ENCODE measurements at places on chromosomes 4 and X.

DNA sequence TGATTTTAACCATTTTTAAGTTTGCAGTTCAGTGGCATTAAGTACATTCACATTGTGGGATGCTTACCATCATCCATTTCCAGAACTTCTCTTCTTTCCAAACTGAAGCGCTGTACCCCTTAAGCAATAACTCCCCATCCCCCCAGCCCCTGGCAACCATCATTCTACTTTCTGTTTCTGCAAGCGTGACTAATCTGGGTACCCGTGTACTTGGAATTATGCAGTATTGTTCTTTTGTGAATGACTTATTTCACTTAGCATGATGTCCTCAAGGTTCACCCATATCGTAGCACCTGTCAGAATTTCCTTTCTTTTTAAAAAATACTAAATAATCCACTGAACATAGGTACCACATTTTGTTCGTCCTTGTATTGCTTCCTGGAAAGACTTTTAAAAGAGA, 32.9 kb downstream of the USP9X start:
- DNase-seq: no peak

- no peak for DNase-seq
These were observed 154.5 kb downstream of the SPOCK3 start for GRCh38 chr4:167079762-167080161.

DNA sequence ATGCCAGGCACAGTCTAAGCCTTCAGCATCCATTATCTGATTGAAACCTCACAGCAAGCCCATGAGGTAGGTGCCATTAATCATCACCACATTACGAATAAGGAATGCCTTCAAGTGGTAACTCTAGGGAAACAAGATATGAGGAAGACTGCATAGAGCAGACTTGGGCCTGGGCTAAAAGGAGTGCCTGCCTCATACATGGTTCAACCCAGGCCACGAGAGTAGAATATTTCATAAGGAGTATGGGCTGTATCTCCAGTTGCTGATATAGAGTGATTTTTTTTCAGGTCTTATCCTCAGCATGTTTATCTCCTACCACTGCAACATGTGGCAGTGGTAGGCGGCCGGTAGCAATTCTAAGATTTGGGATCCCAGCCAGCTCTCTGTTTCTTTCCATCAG, 51.7 kb downstream of the ATP11C start:
- DNase-seq: no peak

GRCh38 chrX:142994988-142995387, 30.7 kb upstream of the SPANXN4 start:
- DNase-seq: no peak

DNA sequence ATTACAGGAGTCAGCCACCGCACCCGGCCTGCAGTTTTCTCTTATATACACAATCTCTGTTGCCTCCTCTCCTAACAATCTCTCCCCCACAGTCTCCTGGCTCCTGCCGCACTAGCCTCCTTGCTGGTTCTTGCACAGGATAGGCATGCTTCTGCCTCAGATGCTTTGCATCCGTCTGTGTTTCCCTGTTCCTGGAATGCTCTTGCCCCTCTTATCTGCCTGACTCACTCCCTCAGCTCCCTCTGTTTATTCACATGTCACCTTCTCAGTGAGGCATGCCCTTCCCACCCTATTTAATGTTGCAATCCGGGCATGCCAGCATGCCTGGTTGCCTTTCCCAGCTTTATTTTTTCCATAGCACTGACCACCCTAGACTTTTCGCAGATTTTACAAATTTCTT, 161.9 kb downstream of the PHF8 start:
- DNase-seq: no peak
